ENCODE measurements at places on chromosomes 3 and 15. TPM values are rescaled to one million over a fixed set of nuclear protein-coding genes. Genes with fewer than 3 reads are reported as not detected.

The FURIN gene
- total RNA-seq = 27.9 TPM

The CHRM5 gene
- total RNA-seq = 1.4 TPM

The CHRD gene
- 17.5 TPM for total RNA-seq

The FETUB gene
- total RNA-seq = 0.19 TPM

The EFHB gene
- total RNA-seq = 2.0 TPM

The GPR87 gene
- total RNA-seq = 1.1 TPM

The IDH3A gene
- 14.9 TPM for total RNA-seq
